ENCODE measurements at places on chromosomes 1 and 21. TPM values are rescaled to one million over a fixed set of nuclear protein-coding genes. Genes with fewer than 3 reads are reported as not detected.

The AADACL3 gene
- not detected for polyA plus RNA-seq

DNA sequence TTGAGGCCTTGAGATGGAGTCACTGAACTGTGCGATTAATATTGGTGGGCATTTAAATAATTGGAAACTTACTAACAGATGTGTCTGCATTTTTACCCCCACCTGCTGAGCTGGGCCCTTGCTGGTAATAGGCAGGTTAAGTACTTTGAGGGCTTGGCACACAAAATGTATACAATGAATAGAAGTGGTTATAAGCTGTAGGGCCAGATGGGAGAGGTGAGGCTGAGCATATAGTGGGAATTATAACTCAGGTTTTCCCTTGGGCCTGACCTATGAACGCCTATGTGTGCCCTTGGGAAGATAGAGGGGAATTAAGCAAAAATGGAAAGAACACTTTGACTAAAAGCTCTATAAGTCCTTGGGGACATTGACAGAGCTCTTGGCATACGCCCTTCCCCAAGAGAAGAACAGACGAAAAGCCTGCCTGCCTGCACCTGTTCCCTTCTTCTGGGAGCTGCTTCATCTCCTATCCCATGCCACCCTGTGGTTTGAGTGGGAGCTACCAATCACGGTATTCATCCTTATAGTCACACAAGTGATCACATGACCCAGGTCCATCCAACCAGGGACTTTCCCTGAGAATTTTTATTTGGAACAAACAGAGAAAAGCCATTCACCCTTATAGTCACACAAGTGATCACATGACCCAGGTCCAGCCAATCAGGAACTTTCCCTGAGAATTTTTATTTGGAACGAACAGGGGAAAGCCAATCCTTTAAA, 260.7 kb upstream of the CSF3R start:
- DNase-seq = no peak

DNA sequence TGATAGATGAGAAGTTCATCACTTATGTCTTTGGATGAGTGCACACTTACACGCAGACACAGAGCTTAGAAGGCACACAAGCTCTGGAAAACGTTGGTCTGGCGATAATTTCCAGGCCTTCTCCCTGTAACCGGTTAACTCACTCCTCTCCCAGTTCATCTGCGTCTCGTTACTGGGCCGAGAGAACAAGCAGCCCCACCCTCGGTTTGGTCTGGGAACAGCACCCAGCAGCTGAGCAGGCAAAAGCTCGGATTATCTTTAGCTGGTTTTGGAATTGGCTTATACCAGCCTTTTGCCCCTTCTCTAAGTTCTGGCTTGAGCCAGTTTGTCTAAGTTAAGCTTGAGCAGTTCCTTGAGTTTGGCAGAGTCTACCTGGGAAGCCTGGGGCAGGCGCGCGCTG, 27.3 kb upstream of the COL6A1 start:
- DNase-seq = no peak

DNA sequence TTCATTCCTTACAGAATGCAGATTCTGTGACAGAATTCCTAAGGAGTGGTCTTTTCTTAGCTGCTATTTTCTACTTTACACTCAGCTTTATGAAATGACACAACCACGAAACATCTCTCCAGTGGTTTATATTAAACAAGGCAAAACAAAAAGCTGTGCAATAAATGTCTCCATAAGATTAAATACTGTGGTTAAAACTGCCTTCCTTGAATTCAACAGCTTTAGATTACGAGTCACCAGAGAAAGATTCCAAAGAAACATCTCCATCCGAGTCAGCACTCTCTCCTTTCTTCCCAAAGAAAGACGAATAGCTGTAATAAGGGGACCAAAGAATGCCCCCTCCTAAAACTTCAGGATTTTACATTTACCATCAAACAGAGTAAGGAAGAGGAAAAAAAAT, 4.6 kb upstream of the C1orf87 start:
- no peak for DNase-seq

- DNase-seq = peak; percentile 76
Measured at GRCh38 chr21:37636152-37636860, 269.7 kb downstream of the DYRK1A start.

The RAB3B gene
- 33.6 TPM for polyA plus RNA-seq

- no peak for DNase-seq
Measured at GRCh38 chr1:91697416-91697815, 188.5 kb downstream of the TGFBR3 start.

Measured in IMR-90 (cell line).